ENCODE measurements at places on chromosomes 12 and 14. TPM values are rescaled to one million over a fixed set of nuclear protein-coding genes. Genes with fewer than 3 reads are reported as not detected.

The BICD1 gene
- total RNA-seq = 18.7 TPM

The TMX1 gene
- 34.6 TPM for total RNA-seq

The CACNA1C gene
- 70.0 TPM for total RNA-seq

The PTGER2 gene
- total RNA-seq = 3.3 TPM

The MIPOL1 gene
- total RNA-seq = 13.1 TPM

The PTCSC3 gene
- not detected for total RNA-seq

The ALDH6A1 gene
- total RNA-seq = 20.3 TPM

- DNase-seq = no peak
Measured at GRCh38 chr12:54821676-54822075, 32.6 kb upstream of the MUCL1 start.

GRCh38 chr12:83739607-83740006 lies 1052.9 kb downstream of the TMTC2 start:
- DNase-seq = no peak

GRCh38 chr12:30999723-31000122 lies 73.2 kb downstream of the TSPAN11 start:
- DNase-seq = no peak

GRCh38 chr12:102953221-102953620 lies 4.3 kb upstream of the ASCL1 start:
- no peak for DNase-seq

- no peak for DNase-seq
Measured at GRCh38 chr12:85057370-85057963, 21.3 kb downstream of the LRRIQ1 start.

- no peak for DNase-seq
Measured at GRCh38 chr12:96208801-96209549, 14.8 kb downstream of the ELK3 start.

- no peak for DNase-seq
Measured at GRCh38 chr14:87268997-87269396, 724.0 kb downstream of the GALC start.

- DNase-seq = no peak
Measured at GRCh38 chr14:92928258-92928629, 5.3 kb downstream of the CHGA start.

DNA sequence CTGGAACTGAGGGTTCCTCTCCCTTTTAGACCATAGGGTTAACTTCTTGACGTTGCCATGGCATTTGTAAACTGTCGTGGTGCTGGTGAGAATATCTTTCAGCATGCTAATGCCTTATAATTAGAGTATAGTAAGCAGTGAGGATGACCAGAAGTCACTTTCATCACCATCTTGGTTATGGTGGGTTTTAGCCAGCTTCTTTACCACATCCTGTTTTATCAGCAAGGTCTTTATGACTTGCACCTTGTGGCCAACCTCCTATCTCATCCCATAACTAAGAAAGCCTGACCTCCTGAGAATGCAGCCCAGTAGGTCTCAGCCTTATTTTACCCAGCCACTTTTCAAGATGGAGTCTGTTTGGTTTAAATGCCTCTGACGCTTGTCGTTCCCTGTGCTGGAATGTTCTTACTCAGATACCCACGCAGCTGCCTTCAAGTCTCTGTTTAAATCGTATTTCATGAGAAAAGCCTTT lies 44.2 kb downstream of the BBS10 start:
- no peak for DNase-seq
